Neural crest cell (in vitro differentiated cells): ENCODE measurements at places on chromosomes 2 and 18. TPM values are rescaled to one million over a fixed set of nuclear protein-coding genes. Genes with fewer than 3 reads are reported as not detected.

Gene ASB18
- total RNA-seq = not detected in 2 replicates

Gene NEB
- total RNA-seq = 0.57 and 0.77 TPM in 2 replicates

Gene YWHAQ
- 503 and 518 TPM in 2 replicates for total RNA-seq

GRCh38 chr18:8461544-8461943, 147.7 kb upstream of the RAB12 start:
- H3K4me1 ChIP-seq = no peaks in the 10 kb centered on the region
- no peaks in the 10 kb centered on the region for H3K27me3 ChIP-seq
- no peak overlapping the region for H3K4me3 ChIP-seq
- peaks cover 6% of the 10 kb centered on the region for H3K36me3 ChIP-seq
- H3K27ac ChIP-seq = no peak overlapping the region

DNA sequence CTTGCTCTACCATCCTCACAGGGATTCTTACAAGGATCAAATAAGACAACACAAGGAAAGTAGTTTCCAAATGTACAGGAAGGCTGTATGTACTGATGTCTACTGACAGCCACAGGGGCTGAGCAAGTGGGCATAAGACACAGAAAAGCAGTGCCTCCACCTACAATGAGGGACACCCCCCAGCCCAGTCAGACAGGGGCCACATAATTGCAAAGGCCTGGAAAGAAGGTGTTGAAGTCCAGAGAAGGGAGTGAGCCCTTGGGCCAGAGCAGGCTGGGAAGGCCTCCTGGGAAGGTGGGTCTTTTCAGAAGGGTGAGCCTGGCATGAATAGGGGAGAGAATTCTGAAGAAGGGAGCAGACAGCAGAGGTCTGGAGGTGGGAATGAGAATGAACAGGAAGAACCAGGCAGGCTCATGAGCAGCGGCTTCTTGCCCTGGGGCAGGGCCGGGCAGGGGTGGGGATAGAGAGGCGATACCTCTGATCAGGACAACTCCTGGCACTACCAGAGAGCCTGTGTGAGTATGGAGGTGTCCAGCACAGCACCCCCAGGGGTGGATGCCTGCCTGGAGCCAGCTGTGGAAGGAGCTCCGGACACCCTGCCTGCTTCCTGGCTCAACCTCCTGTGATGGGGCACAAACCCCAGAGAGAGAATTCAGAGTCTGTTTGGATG, 30.1 kb downstream of the HS1BP3 start:
- peaks cover 6% of the 10 kb centered on the region for H3K27me3 ChIP-seq
- no peak overlapping the region for H3K4me3 ChIP-seq
- no peak for DNase-seq
- H3K36me3 ChIP-seq = peaks cover 6% of the 10 kb centered on the region

DNA sequence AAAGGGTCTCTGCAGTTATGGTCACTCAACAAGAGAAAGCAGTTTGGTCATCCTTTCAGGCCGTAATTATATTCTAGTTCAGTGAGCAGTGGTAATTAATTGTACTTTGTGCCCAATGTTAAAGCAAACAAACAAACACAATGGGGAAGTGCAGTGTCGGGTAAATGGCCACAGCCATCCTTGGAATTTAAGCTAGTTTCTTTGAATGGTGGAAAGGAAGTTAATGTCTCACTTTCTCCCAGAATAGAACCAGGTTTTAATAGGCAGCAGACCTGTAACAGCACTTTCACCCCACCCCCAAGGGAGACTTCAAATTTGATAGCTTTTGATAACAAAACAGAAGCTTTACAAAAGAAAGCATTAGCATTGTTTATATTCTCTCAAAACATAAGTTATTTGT, 20.0 kb upstream of the ITGAV start:
- H3K27ac ChIP-seq = no peak overlapping the region
- DNase-seq = no peak
- peaks cover 2% of the 10 kb centered on the region for H3K36me3 ChIP-seq
- no peaks in the 10 kb centered on the region for H3K27me3 ChIP-seq
- H3K4me1 ChIP-seq = peaks cover 20% of the 10 kb centered on the region

DNA sequence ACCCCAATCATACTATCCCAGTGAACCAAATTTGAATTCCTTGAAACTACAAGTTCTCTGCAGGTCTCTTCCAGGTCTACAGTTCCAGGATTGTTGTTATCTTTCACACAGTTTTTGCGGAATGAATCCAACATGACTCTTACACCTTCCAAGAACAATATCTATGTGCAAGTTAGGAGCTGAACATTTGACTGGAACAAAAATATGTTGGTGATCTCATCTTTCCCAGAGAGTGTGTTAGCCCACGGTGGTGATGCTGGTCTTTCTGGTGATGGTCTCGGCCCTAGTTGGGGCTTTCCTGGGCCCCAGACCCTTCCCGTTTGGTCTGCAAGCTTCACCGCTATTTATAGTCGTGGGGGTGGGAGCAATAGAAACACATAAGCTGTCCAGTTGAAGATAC, 173.7 kb downstream of the TPGS2 start:
- no peak overlapping the region for H3K4me3 ChIP-seq
- H3K36me3 ChIP-seq = peaks cover 2% of the 10 kb centered on the region
- no peak for DNase-seq

- no peak overlapping the region for H3K27ac ChIP-seq
- H3K27me3 ChIP-seq = peaks cover 8% of the 10 kb centered on the region
- no peaks in the 10 kb centered on the region for H3K36me3 ChIP-seq
Observed at GRCh38 chr18:46294318-46294717, 190.1 kb downstream of the HAUS1 start.
